Fibroblast of skin of left biceps (primary cell): ENCODE measurements at places on chromosomes 4 and X.
A peak's percentile ranks its signal among the peaks of the same experiment; 100 is the strongest.

- no peak for DNase-seq
Observed at GRCh38 chr4:47217291-47217690, 185.9 kb downstream of the GABRB1 start.

- DNase-seq = peak; percentile 92
Observed at GRCh38 chr4:126899331-126899801, 733.4 kb upstream of the INTU start.

DNA sequence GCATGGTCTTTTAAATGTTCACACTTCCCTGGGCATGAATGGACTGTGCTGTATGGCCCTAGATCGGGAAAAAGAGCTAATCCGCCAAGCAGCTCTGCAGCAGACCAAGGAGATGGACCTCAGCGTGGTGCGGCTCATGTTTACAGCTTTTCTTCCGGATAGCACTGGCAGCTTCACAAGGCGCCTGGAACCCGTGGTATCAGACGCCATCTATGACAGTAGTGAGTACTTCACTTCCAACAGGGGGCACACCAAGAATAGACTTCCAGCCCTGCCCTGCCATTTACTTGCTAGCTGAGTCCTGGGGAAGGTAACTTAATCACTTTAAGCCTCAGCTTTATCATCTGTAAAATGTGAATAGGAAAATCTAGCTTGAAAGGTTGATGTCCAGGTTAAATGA, 77.7 kb downstream of the NFKB1 start:
- no peak for DNase-seq

GRCh38 chrX:23932046-23932445, 24.2 kb downstream of the CXorf58 start:
- no peak for DNase-seq

DNA sequence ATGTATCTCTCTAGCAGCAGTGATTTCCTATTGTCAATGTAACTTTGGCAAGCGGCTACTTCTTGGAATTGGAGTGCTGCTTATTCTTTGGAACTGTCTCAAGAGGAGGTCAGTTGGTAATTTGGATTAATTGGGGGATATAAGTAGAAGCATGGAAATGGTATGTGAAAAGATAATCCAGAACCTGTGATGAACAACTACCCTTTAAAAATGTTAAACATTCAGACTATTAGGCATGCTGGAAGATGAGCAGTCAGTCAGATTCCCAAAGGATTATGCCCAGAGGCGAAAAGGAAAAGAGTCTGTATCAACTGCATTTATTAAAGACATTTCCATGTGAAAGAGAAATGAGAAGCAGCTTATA, 62.5 kb downstream of the SEC24D start:
- DNase-seq = no peak

DNA sequence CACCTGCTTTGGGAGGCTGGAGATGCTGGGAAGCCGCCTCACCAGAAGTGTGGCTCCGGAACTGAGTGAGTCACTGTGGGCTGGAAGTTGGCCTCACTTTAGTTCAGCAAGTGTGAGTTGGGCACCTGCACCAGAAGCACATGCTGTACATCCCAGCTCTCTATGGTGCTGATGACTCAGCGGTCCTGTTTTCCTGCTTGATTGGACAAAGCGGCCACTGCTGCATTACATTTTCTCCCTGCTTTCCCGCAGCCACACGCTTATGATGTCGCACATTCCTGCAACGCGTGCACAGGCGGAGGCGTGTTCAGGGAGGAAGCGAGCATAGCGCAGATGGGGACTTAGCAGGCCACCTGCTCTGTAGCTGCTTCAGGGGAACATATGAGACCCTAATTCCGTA, 26.7 kb upstream of the CLDN34 start:
- no peak for DNase-seq

- DNase-seq = no peak
Observed at GRCh38 chrX:72381439-72382201, 75.9 kb upstream of the CITED1 start.
